ENCODE measurements at places on chromosomes 6 and 20.

- DNase-seq, result no peak
These were observed 833.7 kb downstream of the TFAP2A start for GRCh38 chr6:9581155-9581554.

- no peak for DNase-seq
These were observed 41.4 kb upstream of the PKIB start for GRCh38 chr6:122568797-122569221.

DNA sequence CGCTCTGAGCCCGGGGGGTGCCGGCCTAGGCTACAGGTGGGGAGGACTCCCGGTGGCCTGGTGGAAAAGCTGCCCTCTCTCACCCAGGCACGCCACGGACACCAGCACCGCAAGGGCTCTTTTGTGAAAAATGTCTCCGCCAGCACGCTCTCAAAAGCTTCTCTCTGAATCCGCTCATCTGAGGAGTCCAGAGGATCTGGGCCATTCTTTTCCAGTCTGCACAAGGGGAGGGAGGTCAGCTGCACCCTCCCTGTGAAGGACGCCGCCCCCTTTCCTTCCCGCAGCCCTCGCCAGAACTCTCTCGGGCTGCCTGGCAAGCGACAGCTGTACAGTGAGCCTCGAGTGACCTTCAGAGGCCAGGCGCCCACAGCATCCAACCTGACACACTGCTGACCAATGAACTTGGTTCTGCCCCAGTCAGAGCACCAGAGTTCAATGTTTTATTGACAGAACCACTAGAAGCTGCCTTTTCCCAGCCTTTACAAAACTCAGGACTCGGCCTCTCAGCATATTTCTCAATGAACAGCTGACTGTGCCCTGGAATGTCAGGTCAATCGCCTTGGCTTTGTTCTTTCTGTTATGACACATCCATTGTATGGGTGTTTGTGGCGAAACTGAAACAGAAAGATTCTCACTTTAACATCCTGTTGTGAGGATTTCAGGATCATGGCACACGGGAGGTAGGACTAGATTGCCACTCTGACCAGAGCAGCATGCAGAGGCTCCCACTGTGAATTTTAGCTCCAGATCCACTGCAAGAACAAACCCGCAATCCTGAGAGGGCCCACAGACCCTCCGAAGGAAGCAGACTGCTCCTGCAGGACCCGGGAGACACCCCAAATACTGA lies 26.7 kb downstream of the SERPINB9 start:
- DNase-seq, result peak; percentile 85

DNA sequence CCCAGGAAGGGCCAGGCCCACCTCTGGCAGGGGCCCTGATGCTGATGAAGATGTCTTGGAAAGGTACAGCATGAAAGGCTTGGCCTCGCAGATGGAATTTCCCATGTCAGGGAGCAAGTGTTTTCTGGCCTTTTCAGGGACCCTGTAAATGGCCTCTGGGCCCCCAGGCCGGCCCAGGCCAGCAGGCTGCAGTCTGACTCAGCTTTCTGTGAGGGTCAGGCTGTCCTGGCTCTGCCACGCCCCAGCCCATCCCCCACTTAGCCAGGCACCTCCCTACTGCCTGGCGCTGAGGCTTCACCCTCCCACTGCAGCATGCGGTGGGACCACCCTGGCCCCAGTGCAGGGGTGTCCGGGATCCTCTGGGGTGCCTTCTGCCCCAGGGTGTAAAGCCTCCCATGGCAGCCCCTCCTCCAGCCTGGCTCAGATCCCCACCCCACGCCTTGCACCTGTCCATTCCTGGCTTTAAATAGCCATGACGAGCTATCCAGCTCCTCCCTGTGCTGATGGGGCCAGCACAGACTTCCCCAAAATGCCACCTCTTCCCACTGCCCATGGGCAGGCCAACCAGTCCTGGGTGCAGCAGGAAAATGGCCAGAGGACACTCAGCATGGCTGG lies 35.6 kb upstream of the GATA5 start:
- DNase-seq, result no peak

GRCh38 chr6:3714111-3714510 lies 37.4 kb downstream of the PXDC1 start:
- no peak for DNase-seq

DNA sequence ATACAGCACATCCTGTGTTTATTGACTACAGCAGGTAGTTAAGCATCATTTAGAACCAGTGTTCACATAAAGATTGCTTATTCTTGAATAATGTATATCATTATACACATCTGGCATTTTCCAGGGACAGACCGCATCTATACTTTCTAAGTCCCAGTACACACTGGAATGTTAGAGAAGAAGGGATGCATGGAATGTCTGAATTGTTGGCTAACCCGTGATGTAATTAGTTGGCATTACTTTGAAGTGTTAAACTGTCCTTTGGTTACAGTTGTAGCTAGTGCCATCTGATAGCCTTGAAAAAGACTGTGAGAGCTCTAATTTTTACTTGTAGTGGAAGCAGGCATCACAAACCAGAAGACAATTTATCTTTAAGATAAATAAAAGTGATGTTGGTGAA lies 29.8 kb upstream of the MCHR2 start:
- DNase-seq, result no peak

GRCh38 chr6:27837625-27838057 lies 74.6 kb downstream of the OR2B2 start:
- DNase-seq, result peak; percentile 46

DNA sequence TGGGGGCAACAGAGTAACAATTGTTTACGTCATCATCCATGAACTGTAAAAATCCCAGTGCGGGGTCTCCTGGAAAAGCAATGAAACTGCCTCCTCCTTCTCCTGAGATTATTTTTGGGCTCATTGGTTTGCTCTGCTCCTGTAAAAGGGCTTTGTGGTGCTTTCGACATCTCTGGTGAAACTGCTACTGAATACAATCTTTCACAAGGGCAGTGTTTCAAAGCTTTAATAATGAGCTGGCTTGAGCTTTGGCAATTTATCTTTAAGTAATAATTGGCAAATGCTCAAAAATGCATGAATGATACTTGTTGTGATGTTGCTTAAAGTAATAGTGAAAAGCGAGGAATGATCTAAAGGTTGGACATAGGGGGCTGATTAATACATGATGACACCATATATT lies 43.5 kb upstream of the ENPP1 start:
- no peak for DNase-seq

DNA sequence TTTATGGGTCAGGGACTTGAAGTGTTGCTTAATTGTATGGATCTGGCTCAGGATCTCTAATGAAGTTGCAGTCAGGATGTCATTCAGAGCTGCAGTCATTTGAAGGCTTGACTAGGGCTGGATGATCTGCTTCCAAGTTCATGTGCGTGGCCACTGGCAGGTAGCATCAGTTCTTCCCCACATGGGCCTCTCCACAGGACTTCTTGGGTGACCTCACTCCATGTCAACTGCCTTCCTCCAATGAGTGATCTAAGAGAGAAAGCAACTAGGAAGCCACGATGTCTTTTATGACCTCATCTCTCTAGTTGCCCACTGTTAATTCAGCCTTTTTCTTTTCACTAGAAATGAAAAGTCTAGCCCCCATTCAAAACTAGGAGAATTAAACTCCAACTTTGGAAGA lies 104.1 kb downstream of the COL9A1 start:
- no peak for DNase-seq

DNA sequence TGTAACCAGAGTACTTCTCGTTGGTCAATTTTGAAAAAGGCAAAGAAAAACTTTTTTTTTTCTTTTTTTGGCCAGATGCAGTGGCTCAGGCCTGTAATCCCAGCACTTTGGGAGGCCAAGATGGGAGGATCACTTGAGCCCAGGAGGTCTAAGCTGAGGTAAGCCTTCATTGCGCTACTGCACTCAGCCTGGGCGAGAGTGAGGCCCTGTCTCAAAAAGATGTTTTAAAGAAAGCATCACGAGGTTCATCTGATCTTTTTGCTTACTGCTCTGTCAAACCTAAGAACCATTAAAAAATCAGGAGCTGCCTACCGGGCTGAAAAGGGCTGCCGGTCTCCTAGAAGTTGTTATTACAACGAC lies 607 bp downstream of the LYRM2 start:
- DNase-seq, result no peak

GRCh38 chr6:379410-380181 lies 12.0 kb upstream of the IRF4 start:
- no peak for DNase-seq

DNA sequence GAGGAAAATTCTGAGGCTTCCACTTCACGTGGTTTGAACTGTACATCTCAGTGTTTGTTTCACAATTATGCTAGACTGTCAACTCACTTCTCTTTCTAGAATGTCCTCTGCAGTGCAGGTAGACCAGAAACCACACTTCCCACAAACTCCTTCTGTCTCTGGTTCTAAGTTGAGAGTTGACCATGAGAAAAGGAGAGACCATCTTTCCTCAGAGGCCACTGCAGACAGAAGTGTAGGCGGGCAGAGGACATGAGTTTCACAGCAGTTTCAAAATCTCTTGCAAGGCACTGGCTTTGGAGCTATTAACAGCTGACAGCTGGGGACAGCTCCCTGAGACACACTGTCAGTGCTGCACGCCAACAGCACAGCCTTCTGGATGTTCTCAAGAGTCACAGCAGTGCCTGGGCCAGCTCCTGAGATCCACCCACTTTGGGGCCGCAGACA lies 55.4 kb upstream of the MOXD1 start:
- DNase-seq, result no peak

DNA sequence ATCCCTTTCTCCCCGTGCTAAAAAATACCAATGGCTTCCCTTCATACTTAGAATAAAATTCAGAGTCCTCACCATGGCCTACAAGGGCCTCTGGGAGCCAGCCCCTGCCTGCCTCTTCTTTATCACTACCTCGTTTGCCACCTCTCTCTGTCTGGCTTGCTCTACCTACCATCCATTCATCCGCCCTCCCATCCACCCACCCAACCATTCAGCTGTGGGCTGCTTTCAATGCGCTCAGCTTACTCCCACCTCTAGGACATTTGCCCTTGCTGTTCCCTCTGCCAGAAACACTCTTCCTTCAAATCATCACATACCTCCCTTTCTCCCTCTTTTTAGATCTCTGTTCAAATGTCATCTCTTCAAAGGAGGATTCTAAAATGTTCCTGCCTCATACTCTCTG lies 44.4 kb downstream of the PACSIN1 start:
- no peak for DNase-seq

DNA sequence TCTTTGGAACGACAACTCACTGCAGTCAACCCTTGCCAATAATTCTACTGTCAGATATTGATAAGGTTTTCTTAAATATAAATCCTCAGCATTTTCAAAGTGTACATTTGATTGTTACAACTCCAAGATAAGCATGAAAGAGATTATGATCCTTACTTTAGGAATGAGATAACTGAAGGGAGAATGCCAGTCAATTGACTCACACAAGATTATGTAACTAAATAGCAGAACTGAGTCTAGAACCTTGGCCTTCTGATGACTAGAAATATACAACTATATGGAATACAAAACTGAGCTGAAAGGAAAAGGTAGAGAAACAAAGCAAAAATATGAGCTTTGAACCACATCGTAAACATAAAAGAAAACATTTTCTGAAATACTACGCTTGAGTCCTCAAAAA lies 26.9 kb upstream of the STXBP5 start:
- DNase-seq, result no peak

DNA sequence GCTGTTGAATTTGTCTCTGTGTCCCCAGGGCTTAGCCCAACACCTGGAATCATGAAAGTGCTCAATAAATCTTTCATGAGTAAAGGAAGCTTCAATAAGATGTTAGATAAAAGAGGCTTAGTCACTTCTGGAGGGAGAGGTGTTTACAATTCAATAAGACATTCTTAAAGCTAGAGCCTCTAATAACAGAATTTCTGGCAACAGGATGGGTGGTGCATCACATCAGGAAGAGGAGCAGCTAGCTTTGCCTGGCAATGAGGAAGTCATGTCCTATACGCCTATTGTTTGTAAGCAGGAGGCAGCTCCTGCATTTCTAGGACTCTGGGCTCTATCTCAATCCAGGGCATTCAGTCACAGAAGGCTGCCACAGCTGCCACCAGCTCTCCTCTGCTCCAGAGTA lies 638.5 kb downstream of the EPM2A start:
- DNase-seq, result no peak

- DNase-seq, result no peak
These were observed 50.8 kb downstream of the MC3R start for GRCh38 chr20:56299362-56299761.

GRCh38 chr6:109793021-109793420 lies 101.9 kb downstream of the FIG4 start:
- DNase-seq, result no peak

DNA sequence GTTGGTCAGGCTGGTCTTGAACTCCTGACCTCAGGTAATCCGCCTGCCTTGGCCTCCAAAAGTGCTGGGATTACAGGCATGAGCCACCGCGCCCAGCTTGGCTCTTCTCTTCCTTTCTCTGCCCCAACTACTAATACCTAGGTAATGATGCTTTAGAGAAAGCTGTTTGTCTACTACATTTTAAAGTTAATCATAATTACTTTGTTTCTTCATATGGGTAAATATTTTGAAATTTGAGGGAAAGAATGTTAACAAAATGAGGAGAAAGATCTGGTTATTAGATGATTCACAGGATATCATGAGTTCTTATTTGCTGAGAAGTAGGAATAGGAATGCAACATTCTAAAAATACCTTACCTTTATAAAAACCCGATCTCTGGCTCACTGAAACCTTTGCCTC lies 18.4 kb upstream of the PTPRK start:
- DNase-seq, result no peak

- DNase-seq, result no peak
These were observed 22.9 kb downstream of the ARHGAP18 start for GRCh38 chr6:129686941-129687627.

- no peak for DNase-seq
These were observed 174.6 kb downstream of the ADGRG6 start for GRCh38 chr6:142476452-142476851.

DNA sequence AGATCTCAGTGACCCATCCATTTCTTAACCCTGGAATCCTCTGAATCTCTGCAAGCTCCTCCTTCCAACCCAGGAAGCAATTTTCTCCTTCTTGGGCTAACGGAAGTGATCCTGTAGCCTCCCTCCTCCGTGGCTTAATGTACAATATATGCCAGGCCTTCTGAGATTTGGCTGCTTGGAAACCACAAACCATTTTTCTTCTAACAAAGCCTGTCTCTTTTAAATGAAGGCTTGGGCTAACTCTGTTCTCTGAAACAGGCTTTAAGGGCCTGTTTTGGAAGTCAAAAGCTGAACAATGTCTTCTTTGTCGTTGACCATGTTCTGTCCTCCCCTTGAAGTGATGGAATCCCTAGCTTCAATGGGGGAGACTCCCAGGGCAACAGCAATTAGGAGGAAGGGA lies 14.9 kb downstream of the FYN start:
- no peak for DNase-seq

- peak; percentile 62 for DNase-seq
These were observed 24.0 kb upstream of the SCML4 start for GRCh38 chr6:107847844-107848802.

DNA sequence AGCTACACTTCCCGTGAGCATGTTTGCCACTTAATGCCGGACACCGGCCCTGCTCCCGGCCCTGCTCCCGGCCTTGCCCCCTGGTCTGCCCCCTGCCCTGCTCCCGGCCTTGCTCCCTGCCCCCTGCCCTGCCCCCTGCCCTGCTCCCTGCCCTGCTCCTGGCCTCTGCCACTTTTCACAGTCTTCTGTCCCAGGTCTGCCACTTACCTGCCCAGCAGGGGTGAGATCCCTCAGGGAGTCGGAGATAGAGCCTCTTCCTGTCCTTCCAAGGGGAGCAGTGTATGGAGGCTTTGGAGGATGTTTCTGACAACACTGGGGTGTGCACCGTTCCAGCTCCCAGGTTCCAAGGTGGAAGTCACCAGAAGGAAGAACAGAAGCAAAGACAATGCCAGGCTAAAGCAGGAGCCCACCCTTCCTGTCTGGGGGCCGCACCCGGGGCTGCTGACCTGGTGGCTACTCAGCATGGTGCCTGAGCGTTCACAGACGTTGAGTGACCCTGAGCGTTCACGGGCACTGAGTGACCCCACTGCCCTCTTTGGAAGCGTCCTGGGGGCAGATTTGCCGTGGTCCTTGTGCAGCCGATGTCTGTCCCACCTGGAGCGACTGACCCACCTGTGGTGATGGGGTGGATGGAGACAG lies 199.8 kb downstream of the DLL1 start:
- no peak for DNase-seq

All from kidney glomerular epithelial cell (primary cell).